ENCODE measurements at places on chromosomes 1 and 21. TPM values are rescaled to one million over a fixed set of nuclear protein-coding genes. Genes with fewer than 3 reads are reported as not detected.

Gene LCE3E
- not detected for total RNA-seq

Gene HENMT1
- total RNA-seq: 10.6 TPM

Gene DPYD
- total RNA-seq: 15.6 TPM

DNA sequence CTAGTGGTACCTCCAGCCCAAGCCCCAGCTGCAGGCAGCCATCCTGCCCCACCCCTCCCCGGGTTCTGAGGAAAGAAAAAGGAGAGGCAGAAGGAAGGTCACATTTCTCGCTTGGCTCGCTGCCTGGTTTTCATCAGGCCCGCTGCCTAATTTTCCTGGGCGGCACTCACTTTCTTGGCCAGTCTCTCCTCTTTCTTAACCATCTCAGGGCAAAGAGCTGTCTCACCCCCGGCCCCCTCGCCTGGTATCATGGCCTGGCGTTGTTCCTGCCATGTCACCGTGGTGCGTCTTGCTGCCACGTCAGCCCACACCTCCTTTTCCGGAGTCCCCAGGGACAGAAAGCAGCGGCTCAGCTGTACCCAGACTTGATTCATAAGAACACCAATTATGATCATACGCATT lies 26.6 kb upstream of the CASZ1 start:
- DNase-seq: no peak

DNA sequence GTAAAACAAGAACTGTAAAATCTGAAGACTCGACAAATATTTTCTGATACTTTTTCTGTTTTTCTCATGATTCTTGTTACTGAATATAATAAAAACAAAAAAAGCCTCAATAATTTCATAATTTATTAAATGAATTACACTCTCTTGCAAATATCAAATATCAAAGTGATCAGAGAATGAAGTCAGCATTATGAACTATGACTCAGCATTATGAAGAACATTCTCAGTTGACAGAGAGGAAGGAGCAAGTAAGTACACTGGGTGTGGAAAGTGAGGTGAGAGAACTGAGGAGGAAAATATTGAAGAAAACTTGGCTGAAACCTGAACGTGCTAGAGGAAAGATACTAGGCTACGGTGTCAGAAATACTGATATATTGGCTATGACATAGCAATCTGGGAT lies 529.5 kb downstream of the KCNT2 start:
- no peak for DNase-seq

All from Calu3 (cell line).